ENCODE measurements at places on chromosomes 7 and 10.
A peak's percentile ranks its signal among the peaks of the same experiment; 100 is the strongest.

GRCh38 chr7:48089046-48090003, at the start of gene UPP1:
TSS of gene UPP1 (plus strand) at chr7:48089265. CDS start at chr7:48094784, 5,519 bp downstream.
- peak; percentile 87 for DNase-seq

DNA sequence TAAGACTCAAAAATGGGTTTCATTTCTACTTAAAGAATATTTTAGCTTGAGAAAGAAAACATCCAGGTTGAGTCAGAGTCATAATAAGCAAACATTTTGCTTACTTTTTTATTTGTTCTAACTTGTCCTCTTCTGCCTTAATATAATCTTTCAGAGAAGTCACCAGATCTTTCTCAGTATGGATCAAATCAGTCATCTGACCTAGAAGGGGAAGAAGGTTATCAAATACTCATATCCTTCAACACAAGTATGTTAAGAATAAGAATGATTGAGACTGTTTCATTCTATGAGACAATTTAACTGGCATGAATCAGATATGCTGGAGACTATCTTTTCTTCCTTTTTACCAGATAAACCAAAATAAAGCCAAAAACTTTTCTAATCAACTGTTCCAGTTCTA, 23.0 kb downstream of the P4HA1 start:
- DNase-seq = no peak

GRCh38 chr7:3196629-3197400, 104.2 kb upstream of the SDK1 start:
- DNase-seq = no peak

DNA sequence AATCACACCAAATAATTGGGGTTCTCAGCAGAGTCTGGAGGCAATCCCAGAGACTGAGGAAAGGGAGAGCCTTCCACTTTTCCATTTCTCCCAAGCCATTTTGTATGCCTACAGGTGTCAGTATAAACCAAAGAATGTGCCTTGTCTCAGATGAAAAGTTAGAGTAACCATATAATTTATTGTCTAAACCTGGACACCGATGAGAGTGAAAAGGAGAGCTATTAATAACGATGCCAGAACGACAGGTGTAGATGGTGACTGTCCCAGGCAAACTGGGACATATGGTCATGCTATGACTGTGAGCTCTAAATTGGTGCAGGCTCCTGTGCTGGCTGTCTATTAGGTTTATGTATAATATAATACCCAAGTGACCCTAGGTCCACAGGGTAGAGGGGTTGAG, 219.6 kb downstream of the ARHGAP12 start:
- DNase-seq = no peak

DNA sequence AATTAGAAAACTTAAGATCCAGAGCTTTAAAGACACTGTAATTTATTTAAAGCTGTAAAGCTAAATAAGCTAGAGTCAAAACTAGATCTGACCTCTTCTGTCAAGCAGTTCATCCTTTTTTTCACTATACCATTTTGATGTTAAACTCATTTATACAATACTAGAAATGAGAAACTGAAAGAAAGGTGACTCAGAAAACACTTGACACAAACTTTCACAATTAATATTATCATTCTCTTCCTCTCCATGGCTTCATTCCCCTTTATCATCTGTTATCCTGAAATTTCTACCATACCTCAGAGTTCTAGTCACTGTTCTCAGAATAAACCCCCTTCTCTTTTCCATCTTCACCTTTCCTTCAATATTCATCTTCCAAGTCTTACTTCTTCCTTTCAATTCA, 1.3 kb downstream of the FIGNL1 start:
- DNase-seq = no peak

GRCh38 chr10:17227367-17228090, 512 bp upstream of the VIM start:
- DNase-seq = no peak

DNA sequence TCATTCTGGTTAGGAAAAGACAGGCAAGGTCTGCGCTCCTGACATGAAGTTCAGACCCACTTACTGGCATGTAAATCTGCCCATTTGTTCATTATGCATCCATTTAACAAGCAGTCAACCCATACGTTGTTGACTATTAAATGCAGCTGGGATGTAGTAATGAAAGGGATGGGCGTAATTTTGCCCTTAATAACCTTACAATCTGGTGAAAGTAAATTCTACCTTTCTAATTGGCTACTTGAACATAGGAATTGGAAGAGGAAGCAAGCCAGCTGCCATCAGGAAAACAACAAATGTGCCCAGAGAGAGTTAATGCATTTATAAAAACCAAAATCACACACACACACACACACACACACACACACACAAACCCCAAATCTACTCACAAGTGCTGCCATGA, 170.2 kb upstream of the PITRM1 start:
- DNase-seq = no peak

DNA sequence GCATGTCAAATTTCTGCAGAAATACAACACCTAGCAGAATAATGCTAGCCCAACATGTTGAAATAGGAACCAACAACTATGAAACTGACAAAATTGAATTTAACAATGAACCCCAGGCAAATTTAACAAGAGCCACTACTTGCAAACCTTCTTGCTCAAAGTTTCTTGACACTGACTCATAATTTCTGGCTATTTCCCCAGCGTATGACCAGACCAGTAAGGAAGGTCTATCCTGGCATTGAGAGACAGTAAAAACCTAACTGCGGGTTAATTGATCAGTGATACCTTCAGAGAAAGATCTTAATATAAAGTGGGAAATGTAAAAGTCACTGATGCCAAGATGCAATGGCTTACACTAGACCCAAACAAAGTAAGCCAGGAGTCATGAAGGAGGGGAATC, 510.1 kb downstream of the ARL4A start:
- DNase-seq = no peak

- DNase-seq = no peak
Measured at GRCh38 chr10:72044417-72045041, 43.8 kb downstream of the SPOCK2 start.

DNA sequence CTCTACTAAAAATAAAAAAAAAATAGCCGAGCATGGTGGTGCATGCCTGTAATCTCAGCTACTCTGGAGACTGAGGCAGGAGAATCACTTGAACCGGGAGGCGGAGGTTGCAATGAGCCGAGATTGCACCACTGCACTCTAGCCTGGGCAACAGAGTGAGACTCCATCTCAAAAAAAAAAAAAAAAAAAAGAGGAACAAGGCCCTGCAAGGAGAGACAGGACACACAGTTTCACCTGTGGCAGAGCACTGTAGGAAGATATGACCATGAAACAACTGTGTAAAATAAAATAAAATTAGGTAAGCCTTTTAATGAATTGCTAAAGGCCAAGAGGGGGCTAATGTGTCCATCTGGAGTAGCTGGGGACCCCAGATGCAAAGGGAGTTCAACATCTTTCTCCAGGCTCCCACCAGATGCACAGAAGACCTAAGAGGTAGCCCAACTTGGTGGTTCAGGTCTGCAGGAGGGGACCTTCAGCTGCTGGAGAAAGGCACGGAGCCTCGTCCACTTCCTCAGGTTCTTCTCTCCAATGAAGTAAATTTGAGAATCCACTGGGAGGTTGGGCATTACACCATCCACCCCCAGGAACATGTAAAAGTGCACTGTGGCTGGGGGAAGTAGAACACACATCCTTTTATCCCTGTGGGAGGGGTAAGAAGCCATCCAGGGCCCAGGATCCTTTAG, 12.7 kb downstream of the PPIF start:
- no peak for DNase-seq

GRCh38 chr10:11178606-11179515, 161.2 kb downstream of the CELF2 start:
- peak; percentile 80 for DNase-seq

DNA sequence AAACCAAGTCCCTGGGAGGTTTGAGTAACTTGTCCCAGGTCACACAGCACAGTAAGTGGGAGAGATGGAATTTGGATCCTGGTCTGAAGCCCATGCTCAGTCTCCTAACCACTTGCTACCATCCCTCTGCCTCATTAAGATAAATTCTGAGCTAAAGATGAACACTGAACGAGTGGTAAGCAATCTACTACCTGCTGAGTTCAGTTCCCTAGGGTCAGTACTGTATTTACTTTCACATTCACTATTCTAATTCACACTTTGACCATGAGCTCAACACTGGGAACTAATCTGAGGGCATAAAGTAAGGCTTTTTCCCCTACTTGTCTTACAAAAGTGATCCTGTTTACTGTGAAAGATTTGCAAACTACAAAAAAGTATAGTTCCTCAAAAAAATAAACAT, 2.4 kb downstream of the UROS start:
- no peak for DNase-seq

DNA sequence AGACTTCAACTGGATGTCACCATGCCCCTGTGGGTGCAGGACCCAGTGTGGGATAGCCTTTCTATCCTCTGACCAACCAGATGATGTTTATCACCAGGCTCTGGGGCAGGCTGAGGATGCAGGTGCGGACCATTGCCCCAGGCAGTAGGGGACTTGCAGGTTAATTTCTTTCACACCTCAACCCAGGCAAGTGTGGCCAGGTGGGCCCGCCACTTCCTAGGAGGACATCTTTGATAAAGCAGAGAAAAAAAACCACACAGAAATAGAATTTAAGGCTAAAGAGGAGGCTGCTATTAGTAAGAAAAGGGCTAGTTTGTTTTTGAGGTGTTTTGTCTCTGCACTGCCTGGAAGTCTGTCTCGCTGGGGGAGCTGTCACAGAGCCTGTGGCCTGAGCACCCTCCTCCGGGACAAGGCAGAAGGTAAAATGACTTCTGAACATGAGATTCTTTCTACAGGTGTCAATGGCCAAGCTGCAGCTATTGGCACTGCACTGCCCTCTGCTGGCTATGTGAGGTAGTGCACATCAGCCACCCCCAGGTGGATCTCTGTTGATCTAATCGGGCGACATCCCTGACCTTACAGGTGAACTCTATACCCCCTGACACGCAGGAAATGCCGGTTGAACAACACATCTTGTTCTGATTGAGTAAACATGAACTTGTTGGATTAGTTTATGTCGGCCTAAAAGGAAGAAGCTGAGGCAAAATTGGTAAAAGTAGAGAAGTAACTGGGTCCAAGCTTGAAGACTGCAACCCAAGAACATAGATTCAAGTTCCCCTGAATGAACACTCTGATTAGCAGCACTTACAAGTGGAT, 21.0 kb downstream of the UPP1 start:
- peak; percentile 92 for DNase-seq

DNA sequence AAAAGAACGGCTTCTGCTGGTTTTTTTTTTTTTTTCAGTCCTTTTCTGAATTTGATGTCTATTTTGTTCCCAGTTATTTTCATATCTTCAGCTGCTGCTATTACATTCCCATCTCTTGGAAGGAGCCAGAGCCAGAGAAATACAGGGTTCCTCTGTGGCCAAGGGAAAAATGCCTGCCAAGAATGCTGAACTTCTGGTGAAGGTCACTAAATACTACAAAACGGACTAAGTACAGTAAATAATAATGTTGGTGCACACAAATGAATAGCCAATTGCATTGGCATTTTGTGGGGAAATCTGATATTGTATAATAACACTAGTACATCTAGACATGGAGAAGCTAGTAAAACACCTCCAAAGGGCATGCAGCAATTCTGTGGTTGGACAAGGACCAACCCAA, 56.3 kb upstream of the ZEB1 start:
- no peak for DNase-seq

- no peak for DNase-seq
Measured at GRCh38 chr7:103609778-103610177, 163.8 kb upstream of the SLC26A5 start.

- no peak for DNase-seq
Measured at GRCh38 chr10:118798231-118798662, 43.5 kb upstream of the CACUL1 start.

DNA sequence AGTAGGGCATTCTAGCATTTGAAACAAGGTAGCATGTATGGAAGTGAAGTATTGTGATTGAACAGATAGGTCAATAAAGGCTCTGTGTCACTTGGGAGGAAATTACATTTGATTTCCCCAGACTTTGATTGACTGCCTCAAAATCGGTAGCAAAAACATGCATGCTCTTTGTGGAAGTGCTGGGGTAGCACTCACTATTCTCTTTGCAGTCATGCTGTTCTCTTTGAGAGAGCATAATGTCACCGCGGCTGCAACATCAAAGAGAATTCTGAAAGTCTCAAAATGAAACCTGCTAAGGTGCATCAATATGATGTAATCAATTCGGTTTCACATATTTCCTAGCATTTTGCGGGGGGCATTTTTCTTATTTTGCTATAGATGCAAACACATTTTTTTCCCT, 64.2 kb downstream of the ARMC3 start:
- peak; percentile 16 for DNase-seq

DNA sequence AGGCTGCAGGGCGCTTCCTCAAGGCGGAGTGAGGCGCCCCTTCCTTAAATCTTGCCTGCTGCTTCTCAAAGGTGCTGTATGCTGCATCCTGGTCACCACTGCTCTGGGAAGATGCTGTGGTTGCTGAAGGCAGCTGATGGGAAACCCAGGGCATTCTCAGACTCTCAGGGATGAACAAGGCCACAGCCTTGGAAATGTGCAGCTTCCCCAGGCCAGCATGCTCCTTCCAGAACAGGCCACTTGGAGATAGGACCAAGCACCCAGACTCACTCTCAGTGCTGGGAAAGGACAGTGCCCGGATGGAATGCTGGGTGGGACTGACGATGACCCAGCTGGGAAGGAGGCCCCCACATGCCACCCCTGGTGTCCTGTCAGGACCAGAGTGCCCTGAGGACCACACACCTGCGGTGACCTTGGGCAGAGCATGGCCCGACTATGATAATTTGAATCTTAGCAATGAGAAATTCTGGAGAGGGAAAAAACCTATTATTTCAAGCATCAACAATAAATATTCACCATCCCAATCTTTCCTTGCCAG, 235.5 kb downstream of the TNS3 start:
- no peak for DNase-seq

- DNase-seq = no peak
Measured at GRCh38 chr7:109476409-109476808, 906.7 kb downstream of the DNAJB9 start.

DNA sequence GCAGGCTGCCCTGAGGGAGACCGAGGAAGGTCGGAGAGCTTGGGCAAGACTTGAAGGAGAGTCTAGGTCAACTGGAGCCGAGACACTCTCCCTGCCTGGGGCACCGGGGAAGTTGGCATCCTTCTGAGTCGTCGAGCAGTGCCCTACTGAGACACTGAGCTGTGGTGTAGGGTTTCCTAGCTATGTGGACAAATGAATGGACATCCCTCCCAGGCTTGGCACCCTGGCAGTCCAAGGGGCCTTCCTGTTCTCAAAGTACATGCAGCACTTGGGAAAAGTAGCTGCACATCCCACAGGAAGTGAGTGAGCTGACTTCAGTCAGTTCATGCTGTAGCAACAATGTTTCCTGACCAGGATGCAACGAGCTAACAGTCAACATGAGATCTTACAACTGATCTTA, 57.2 kb upstream of the INPP5A start:
- DNase-seq = no peak

- no peak for DNase-seq
Measured at GRCh38 chr7:148567524-148567923, 23.0 kb upstream of the C7orf33 start.

DNA sequence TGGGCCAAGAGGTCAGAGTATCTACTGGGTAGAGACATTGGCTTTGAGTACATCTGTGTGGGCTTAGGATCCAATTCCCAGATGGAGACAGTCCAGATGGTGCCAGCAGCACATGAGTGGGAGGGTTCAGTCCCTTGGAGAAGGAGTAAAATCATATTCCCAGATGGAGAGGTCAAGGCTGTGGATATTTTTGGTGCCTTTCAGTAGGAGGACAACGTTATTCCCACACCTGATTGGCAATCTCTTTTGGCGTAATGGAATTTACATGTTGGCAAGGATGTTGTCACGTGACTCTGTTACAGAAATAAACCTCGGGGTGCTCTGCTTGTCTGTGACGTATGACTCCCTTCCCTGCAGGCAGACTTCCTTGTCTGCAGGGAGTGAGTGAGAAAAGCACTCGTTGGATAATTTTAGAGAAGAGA, 27.6 kb downstream of the NPS start:
- no peak for DNase-seq

- DNase-seq = no peak
Measured at GRCh38 chr7:120838281-120838682, 19.7 kb downstream of the TSPAN12 start.
